ENCODE measurements at places on chromosomes 11 and 22.

GRCh38 chr22:23419171-23419570 lies 160.9 kb downstream of the IGLL1 start:
- DNase-seq: no peak

DNA sequence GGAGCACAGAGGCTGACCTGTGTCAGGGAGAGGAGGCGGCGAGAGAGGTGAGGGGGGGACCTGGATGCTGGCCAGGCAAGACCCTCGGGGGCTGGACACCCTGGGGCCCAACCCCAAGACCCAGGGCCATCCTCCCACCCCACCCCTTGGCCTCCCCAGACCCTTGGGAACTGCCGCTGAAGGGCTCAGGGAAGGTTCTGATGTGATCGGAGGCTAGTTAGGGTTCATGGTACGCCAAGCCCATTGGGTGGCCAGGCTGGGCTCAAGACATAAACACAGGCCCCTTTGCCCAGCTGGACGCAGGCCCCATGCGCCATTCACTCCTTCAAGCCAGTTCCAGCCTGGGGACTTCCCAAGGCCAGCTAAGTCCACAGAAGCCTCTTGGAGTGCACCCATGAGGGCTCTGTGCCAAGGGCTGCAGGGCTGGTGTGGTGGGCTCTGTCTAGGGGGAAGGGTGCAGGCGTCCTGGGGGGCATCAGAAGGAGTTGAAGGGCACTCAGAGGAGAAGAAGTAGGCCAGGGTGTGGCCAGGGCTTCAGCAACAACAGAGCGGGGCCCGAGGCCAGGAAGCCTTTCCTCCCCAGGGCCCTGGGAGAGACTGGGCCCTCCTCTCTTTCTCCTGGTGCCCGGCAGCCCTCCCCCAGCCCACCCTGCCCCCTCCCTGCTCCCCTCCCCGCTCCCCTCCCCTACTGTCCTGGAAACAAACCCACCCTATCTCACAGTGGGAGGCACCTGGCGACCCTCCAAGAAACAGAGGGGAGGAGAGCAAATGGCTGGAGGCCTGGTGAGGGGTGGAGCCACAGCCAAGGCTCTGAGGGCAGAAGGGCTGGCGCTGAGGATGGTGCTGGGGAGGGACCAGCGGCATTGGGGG lies 12.9 kb downstream of the TSPAN32 start:
- DNase-seq: peak; percentile 94

GRCh38 chr22:31347251-31348008 lies 1.3 kb upstream of the PATZ1 start:
- DNase-seq: peak; percentile 83

GRCh38 chr22:35727436-35727835 lies 9.8 kb downstream of the APOL5 start:
- no peak for DNase-seq

GRCh38 chr22:44620129-44620840 lies 81.7 kb upstream of the PRR5 start:
- peak; percentile 80 for DNase-seq

GRCh38 chr22:39923696-39924095 lies 22.8 kb downstream of the GRAP2 start:
- no peak for DNase-seq

- peak; percentile 100 for DNase-seq
Measured at GRCh38 chr11:72080326-72081183, at the start of the genes LRRC51 and NUMA1. Gene LRRC51 (plus strand): TSS chr11:72080850. CDS start chr11:72089084, 8,234 bp downstream. Gene NUMA1 (minus strand): TSS chr11:72080542. CDS start chr11:72035943, 44,599 bp downstream.

GRCh38 chr11:19625438-19625837 lies 87.2 kb upstream of the NAV2 start:
- DNase-seq: no peak

DNA sequence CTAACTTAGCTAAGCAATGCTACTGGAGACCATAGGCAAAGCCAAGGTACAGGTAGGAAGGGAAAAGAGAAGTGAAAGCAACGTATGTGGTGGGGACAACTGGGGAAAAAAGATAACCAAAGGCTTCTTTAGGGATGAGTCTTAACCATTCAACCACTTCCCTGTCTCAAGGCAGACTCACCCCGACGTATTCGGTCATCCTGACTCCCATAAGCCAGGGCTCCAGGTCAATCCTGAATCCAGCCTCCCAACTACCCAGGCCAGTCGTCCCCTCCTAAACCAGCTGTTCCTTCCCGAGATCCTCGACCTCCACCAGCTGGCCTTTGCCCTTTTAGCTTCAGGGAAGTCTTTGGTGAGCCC lies 330 bp downstream of the ACP2 start:
- DNase-seq: no peak

DNA sequence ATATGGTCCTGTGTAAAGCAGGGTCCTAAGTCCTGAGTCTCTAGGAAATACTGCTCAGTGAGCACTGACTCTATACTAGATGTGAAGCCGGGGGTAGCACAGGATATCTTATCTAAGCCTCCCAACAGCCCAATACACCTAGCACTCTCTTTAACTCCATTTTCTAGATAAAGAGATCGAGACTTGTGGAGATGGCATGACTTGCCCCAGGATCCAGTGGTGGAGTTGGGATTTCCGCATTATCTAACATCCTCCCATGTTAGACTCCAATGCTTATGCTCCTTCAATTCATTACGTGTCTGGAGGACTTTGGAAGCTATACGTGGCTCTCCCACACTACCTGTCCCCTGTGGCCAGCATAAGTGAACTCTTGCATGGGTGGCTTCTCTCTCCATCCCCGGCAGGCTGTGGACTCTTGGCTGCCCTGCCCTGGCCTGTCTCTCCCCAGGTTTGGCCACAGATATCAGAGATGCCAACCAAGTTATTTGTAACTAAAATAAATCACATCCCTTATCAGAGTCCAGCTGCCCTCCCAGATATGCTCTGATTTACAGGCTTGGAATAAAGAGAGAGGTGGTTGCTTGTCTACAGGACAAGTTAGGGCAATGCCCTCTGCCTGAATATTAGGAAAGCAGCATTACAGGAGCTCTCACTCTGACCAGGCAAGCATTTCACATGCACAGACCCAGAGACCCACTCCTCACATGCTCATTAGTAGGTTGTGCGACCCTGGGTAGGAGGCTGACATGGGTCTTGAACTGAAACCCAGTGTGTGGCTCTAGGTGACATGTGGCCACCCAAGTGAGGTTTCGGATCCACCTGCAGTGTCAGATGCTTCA lies 4.5 kb downstream of the CD44 start:
- no peak for DNase-seq

GRCh38 chr22:29083933-29084591 lies 11.2 kb downstream of the KREMEN1 start:
- DNase-seq: no peak
